ENCODE measurements at places on chromosomes 7 and 10.

DNA sequence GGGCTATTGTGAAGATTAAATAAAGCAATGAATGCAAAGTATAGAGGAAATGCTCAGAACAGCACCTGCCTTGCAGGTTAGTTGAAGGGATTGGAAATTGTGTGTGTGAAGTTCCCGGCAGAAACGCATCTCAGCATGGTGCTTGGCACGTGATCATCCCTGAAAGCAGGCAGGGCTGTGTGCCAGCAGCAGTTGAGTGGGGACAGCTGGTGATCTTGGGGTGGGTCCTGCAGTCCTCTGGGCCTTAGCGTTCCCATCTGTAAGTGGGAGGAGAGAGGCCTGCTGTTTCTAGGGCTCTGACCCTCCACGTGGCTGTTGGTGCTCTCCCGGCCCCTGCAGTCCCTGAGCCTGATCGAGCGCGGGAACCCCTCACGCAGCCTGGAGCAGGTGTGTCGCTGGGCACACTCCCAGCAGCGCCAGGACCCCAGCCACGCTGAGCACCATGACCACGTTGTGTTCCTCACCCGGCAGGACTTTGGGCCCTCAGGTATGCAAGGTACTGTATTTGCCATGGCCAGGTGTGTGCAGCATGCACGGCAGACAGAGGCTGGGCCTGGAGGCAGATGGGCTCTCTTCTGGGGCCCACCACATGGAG is 55.3 kb downstream of the TBATA start:
- DNase-seq: no peak

- no peak for DNase-seq
Measured at GRCh38 chr10:114380060-114380459, 24.2 kb downstream of the AFAP1L2 start.

- DNase-seq: no peak
Measured at GRCh38 chr7:156764766-156765165, 124.2 kb downstream of the RNF32 start.

GRCh38 chr7:106613279-106613678 is 47.7 kb downstream of the CCDC71L start:
- DNase-seq: no peak

- no peak for DNase-seq
Measured at GRCh38 chr7:51292596-51292995, 24.0 kb downstream of the COBL start.
